ENCODE measurements at places on chromosomes 11 and 22.

- DNase-seq: no peak
These were observed 569.0 kb downstream of the CNTN5 start for GRCh38 chr11:99589771-99590170.

GRCh38 chr11:73240190-73240781 is 22.2 kb downstream of the P2RY2 start:
- no peak for DNase-seq

- no peak for DNase-seq
These were observed 38.6 kb upstream of the LMO2 start for GRCh38 chr11:33930317-33931021.

DNA sequence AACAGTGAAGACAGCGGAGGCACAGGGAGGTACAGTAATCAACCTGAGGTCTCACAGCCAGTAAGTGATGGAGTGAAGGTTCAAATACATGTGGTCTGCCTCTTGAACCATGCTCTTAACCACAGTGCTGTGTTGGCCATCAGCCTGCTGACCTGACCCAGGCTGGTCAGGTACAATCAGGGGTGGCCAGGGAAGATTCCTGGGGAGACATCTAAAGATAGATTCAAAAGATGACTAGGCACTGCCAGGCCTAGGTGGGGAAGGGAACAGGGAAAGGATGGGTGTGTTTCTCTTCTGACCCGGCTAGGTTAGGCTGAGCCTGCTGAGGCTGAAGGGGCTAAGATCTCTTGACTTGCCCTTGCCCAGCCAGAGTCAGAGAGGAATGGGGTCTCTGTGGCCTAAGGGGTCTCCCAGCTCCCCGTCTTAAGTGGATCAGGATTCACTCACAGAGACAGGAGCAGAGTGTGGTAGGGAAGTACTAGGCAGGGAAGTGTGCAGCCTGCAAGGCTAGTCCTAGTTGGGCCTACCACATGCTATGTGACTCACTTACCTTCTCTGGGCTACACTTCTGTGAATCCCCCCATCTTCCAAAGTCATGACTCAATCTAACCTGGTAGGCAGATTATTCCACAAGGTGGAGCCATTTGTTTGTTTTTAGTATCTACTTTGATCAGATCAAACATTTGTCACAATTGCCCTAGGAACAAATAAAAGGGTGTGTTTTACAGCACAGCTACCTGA is 10.4 kb upstream of the SREBF2 start:
- peak; percentile 42 for DNase-seq

GRCh38 chr11:67007126-67007525 is 15.8 kb upstream of the SYT12 start:
- DNase-seq: no peak

- DNase-seq: no peak
These were observed 30.4 kb upstream of the TYR start for GRCh38 chr11:89147229-89147628.

- DNase-seq: no peak
These were observed 445.6 kb downstream of the SOX6 start for GRCh38 chr11:15910761-15911160.

DNA sequence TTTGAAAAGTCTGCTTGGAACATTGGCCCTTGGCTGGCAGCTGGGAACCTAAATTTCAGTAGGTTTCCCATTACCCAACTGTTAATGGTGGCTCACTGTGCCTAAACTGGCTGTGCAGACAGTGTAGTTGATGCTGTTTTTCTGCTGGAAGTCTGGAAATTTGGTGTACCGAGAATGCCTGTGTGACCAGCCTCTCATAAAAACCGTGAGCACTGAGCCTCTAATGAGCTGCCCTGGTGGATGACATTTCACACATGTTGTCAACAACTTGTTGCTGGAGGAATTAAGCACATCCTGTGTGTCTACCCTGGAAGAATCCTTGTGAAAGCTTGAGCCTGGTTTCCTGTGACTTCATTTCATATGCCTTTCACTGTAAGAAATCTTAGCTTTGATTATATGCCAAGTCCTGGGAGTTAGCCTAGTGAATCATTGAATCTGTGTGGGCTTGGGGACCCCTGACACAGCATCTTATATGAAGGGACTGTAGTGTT is 131.1 kb downstream of the LDLRAD3 start:
- DNase-seq: no peak

DNA sequence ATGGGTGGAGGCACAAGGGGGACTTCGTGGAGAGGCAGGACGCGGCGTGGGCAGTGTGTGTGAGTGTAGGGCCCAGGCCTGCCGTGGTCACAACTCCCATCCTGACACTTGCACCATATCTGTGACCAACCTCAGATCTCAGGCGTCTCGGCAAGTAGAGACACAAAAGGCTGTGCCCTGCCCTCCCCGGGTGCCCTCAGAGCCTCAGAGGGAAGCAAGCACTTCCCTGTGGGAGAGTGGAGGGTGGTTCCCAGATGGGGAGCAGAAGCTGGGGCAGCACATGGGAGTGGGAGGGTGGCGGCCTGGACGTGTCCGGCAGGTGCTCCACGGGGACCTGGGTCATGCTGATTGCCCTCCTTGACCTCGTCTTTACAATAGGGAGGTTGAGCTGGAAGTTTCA is 20.4 kb downstream of the B3GAT1 start:
- no peak for DNase-seq

- no peak for DNase-seq
These were observed 25.3 kb downstream of the CEP295 start for GRCh38 chr11:93686812-93687211.

DNA sequence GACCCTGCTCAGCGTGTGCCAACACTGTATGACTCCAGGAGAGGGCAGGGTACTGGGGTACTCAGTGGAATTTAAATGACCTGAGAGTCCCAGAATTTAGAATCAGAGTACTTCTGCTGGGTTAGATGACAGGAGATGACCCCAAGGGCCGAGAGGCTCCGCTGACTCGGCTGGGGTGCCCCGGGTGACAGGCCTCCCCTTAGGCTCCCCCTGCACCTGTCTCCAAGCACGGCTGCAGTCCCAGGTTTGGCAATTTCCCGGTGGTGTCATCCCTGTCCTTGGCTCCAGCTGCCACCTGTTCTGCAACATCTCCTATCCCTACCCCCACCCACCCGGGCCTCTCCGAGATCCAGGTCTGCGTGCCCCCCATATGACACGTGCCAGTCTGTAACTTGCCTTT is 1.3 kb downstream of the ACTN3 start:
- DNase-seq: no peak

DNA sequence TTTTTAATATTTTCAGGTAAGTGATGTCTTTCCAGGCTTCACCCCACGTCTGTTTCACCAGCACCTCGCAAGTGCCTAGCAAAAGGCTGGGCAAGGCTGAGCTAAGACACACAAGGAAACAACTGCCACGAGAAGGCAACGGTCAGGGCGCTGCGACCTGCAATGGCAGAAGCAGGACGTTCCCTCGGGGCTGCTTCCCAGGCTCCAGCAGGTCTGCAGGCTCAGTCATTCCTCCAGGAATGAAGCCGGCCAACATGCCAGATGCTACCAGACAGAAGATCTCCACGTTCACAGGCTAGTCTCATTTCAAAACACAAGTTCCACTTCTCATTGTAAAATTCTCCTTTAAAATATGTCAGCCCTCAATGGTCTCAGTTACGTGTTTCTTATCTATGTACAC is 45.5 kb downstream of the CELSR1 start:
- no peak for DNase-seq

- DNase-seq: no peak
These were observed 206.4 kb downstream of the BLID start for GRCh38 chr11:121909596-121909995.

- no peak for DNase-seq
These were observed 109.7 kb upstream of the GALNT18 start for GRCh38 chr11:11731311-11732083.

DNA sequence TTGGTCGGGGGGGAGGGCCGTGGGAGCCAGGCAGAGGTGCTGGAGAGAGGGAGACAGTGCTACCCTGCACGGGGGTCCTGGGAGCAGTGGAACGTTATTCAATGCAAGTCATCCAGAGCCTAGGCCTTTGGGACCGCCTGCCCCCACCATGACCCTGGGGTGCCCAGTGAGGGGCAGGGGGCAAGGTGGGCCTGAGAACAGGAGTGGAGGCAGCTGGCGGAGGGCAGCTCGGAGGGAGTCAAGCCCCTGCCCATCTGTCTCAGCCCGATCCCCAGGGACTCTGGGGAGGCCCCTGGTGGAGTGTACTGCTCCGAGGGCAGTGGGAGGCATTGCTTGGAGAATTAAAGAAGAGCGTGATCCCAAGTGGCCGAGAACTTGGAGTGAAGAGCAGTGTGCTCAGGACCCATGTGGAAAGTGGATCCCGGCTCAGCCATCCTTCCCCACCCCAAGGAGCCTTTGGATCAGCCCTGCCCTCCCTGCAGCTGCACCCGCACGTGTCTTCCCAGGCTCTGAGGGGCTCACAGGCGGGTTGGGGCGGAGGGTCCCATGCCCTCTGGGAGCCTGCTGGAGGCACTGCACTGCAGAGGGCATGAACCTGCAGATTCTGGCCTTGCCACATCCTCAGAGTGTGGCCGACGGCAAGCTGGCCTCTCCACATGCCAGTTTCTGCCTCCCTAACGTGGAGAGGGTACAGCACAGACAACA is 34.0 kb upstream of the SMIM38 start:
- no peak for DNase-seq

- DNase-seq: no peak
These were observed 6.2 kb upstream of the RGL4 start for GRCh38 chr22:23684561-23685031.

DNA sequence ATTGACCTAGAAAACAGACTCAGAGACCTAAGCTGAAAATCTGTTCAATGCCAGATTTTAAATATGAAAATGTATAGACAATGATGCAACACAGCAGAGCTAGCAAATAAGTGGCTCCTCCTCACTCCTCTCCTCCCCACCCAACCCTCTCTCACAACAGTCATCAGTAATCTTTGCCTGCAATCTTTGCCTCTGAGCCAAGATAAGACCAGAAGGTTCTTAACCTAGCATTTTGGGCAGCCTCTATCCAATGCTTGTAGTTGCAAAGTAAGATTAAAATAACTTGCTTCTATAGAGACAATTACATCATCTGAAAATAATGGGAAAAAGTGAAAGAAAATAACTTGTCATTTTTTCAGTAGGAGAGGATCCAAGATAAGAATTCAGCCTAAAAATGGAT is 117.3 kb downstream of the PARVA start:
- no peak for DNase-seq

DNA sequence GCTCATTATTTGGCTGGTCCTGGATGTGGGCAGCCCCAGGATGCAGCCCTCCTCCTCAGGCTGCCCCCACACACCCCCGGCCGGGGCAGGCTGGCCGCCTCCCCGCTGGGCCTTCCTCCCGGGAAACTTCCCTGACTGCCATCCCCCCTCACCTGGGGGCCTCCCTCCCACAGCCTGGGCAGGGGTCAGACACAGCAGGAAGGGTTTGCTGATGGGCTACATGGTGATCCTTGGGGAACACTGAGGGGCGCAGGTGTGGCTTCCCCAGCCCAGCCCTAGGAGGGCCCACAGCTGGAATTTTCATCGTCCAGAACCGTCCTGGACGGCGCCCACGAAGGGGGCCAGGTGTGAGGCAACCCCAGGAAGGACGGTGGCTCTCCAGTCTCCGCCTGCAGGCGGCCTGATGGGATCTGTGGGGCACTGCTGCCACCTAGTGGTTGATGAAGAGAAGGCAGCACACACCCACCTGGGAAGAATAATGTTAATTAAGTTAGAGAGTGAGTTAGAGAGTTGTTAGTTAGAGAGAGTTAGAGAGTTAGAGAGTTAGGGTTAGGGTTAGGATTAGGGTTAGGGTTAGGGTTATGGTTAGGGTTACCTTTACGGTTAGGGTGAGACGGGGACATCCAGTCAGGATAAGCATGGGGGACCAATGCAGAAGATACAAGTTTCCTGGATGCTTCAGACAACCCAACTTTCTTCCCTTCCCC is 75.9 kb upstream of the PRR5 start:
- peak; percentile 67 for DNase-seq

GRCh38 chr11:58788355-58789023 is 56.0 kb downstream of the GLYATL2 start:
- peak; percentile 14 for DNase-seq

DNA sequence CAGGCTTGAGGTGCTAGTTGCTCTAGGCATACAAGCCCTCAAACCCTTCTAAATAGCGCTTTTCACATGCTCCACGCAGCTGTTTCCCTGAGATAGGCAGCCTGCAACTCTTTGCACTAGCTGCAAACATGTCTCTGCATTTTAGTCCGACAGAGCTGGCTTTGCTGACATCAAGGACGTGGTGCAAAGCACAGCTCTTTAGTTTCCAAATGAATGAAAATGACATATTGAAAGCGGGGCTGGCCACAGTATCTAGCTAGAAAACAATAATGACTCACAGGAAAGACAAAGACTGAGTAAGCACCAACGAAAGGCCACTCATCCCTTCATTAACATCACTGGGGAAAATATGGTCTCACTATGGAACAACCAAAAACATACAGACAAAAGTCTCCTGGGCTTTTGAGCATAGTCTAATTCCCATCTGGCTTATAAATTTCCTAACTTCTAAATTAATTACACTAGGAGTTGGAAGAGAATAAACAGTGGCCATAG is 15.3 kb upstream of the ZC3H12C start:
- DNase-seq: peak; percentile 78

- no peak for DNase-seq
These were observed 85.3 kb upstream of the HEPHL1 start for GRCh38 chr11:93935826-93936225.

DNA sequence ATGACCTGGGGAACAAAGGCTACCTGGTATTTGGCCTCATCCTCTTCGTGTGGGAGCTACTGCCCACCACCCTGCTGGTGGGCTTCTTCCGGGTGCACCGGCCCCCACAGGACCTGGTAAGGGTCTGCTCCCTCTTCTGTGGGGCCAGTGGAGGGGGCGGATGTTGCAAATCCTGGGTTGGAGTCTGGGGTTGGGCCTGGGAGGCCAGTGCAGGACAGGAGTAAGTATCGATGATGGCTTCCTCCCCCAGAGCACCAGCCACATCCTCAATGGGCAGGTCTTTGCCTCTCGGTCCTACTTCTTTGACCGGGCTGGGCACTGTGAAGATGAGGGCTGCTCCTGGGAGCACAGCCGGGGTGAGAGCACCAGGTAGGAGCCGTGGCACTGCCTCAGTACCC is 2.7 kb downstream of the GPR137 start:
- no peak for DNase-seq

GRCh38 chr22:36183446-36183845 is 18.2 kb downstream of the APOL4 start:
- DNase-seq: no peak

GRCh38 chr11:16089481-16089880 is 266.9 kb downstream of the SOX6 start:
- DNase-seq: no peak

GRCh38 chr11:34487430-34487829 is 26.2 kb downstream of the ELF5 start:
- no peak for DNase-seq
